ENCODE measurements at places on chromosomes 1 and 21. TPM values are rescaled to one million over a fixed set of nuclear protein-coding genes. Genes with fewer than 3 reads are reported as not detected.

STUM gene
- total RNA-seq: not detected

GPBP1L1 gene
- 82.5 TPM for total RNA-seq

IGSF3 gene
- total RNA-seq: 32.0 TPM

OR2T35 gene
- total RNA-seq: not detected
